ENCODE measurements at places on chromosomes 5 and 9. TPM values are rescaled to one million over a fixed set of nuclear protein-coding genes. Genes with fewer than 3 reads are reported as not detected.

DNA sequence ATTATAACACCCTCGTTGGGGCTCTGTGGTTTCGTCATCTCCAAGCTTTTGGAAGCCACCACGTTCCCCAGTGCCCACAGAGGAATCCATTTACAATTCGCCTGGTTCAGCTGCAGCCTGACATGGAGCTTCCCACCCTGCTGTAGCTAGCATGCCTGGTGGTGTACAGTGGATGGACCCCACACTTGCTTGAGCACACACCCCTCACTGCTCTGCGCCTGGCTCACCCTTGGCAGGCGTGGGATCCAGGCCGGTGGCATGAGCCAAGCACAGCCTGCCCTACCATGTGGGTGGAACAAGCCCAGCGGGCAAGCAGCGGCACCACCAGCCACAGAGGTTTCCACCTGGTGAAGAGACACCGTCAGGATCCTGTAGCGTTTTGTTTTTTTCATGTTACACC, 1045.7 kb upstream of the CDH9 start:
- no peak for DNase-seq

- DNase-seq, result peak; percentile 90
Observed at GRCh38 chr5:43396762-43397304, 15.4 kb downstream of the CCL28 start.

GRCh38 chr9:5896863-5897262, 6.2 kb downstream of the MLANA start:
- no peak for DNase-seq

DNA sequence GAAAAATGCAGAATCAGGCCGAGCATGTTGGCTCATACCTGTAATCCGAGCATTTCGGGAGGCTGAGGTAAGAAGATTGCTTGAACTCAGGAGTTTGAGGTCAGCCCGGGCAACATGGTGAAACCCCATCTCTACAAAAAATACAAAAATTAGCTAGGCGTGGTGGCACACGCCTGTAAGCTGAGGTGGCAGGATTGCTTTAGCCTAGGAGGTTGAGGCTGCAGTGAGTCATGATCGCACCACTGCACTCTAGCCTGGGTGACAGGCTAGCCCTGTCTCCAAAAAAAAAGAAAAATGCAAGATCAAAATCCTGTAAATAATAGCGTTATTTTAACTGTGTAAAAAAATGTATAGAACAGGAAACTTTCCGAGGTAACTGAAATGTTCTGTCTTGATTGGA, 39.4 kb downstream of the RNF44 start:
- no peak for DNase-seq

DNA sequence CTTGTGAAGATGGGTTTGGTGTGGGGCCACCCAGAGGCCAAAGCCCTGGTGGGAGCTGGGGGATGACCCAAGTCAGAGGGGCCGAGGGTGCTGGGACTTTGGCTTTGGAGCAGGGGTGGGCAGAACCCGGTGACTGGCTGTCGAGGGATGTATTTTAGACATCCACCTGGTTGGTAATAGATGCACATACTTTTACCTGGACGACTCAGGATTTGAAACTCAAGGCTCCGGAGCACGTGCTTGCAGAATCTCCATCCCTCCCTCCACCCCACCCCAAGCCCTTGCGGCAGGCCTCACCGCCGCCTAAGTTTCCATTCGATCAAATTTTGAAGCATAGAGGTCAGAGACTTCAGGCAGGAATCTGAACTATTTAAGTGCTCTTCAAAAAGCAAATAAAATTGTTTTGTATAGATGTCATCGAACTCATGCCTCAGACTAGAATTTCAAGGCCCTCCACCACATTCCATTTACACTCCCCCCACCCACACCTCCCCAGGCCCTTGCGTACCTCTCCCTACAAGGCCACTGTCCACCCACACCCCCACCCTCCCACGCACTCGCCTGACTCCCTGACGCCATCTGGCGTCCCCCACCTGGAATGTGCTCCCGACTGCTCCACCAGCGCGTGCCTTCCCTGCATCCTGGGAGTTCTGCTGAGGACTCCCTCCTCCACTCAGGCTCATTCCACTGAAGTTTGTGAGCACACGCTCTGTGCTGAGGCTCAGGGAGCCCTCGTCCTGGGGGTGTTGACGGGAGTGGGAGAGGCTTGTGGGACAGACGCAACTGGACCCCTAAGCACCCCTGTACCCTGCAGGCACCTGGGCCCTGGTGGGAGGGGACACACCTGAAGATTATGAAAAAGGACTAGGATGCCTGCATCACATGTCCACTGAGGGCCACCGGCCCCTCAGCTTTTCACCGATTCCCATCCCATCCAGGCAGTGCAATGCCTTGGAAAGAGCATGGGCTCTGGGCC, 56.4 kb upstream of the RPL26L1 start:
- DNase-seq, result no peak

DNA sequence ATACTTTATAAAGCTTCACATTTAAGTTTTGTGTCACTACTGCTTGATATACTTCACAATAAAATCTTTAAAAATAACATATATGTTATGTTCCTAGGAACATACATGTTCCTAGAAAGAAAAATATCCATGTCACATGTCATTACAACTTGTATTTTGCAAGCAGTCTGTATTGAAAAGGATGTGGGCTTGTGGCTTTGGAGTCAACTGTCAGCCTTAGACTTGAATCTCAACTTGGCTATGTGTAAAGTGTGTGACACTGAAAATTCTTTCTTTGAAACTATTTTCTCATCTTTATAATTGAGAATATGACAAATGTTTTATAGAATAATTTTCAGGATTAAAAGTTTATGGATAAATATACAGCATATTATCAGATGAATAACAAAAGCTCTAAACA, 273.1 kb downstream of the KIAA0825 start:
- DNase-seq, result no peak

- DNase-seq, result no peak
Observed at GRCh38 chr5:110853267-110853666, 114.5 kb downstream of the SLC25A46 start.

DNA sequence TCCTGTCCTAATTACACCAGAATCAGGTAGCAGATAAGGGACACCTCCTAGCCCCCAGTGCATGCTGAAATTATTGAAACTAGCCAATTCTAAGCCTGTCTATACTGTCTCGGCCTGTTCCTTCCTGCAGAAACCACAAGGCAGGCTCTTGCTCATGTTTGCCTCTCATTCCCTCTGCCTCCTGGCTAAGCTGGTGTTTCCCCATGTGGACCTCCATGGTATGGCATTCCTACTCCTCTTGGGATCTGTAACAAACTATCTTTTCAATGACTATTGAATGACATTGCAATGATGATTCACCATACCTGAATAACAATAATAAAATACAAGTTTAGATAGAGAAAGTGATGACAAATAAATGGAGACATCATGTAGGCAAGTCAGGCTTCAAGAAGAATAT, 35.6 kb upstream of the ADAMTS16 start:
- no peak for DNase-seq

DNA sequence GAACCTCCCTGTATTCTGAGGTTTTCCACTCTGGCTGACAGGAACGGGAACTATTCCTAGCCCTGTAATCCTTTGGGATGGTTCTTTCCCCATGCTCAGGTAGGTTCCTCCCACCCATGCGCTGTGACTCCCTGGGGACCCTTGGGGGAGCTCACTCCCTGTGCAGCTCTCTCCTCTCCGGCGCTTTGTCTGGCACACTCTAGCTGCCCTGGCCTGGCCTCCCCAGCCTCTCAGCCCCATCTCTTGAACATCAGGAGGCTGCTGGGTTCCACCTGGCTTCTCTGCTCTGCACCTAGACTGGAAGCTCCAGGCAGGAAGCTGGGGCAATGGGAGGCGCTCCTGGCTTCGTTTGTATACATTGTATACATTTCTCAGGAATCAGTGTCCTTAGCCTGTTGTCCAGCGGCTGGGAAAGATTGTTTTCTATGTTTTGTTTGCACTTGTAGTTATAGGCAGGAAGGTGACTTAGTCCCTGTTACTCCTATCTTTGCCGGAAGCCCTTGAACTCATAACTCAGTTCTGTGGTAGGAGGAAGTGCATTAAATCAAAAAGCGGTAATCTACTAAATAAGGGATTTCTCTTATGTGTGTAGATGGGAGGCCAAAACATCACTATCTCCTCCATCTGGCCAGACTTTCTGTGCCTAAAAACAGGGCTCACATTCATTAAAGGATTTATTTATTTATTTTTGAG, 20.4 kb downstream of the SLC25A25 start:
- no peak for DNase-seq

- DNase-seq, result peak; percentile 77
Observed at GRCh38 chr9:129995409-129996160, 47.4 kb downstream of the FNBP1 start.

GRCh38 chr5:102483736-102484135, 15.1 kb downstream of the SLCO6A1 start:
- DNase-seq, result no peak

- DNase-seq, result no peak
Observed at GRCh38 chr5:52703321-52703720, 84.4 kb upstream of the ITGA1 start.

DNA sequence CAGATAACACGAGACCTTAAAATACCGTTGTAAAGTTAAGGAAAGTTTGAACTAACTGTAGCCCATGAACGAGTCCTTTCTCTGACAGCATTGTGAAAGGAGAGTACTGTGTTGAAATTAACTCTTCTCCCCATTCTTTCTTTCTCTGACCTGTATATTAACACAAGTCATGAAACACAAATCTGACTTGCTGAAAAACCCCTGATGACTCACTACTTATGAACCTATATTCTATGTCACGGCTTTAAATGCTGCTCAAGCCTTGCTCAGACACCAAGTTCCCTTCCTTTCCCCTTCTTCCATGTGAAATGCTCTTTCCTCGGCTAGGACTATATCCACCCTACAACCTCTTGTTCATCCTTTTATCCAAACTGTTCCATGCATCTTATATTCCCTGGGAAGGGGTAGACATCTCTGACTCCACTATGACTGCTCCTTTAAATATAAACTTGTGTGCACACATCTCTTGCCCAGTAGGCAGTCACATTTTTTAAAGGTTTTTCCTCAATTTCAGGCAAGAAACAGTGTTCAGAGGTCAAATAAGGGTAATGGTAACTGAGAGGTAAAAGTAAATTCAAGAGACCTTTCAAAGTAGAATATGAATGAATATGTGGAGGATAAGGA, 142.9 kb downstream of the NFIB start:
- DNase-seq, result no peak

DNA sequence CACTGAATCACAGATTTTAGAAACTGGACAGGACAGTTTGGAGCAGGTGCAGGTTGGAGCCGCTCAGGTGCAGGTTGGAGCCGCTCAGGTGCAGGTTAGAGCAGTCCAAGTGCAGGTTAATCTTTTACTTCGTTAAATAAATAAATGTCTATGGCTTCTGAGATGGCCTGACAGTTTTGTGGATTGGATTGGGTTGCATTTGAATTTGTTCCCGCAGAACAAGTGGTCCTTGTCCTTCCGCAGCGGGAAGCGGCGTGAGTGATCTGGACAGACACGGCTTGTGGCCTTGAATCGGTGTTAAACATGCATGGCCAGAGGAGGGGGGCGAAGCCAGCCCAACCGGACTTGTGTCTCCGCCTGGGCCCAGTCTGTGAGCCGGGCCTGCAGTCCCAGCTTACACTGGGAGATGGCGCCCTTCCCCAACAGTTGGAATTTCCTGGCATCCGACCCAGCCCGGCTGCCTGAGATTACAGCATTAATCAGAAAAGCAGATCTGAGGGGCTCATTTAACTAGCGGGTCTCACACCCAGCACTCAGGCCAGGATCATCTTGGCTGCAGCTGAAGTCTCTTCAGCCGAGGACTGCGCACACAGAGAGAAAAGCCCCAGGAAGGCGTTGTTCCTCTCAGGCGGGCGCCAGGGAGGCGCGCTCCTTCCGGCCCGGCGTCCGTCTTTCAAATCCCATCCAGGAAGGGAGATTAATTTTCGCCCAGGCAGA, 1.5 kb upstream of the OLFM1 start:
- peak; percentile 87 for DNase-seq

DNA sequence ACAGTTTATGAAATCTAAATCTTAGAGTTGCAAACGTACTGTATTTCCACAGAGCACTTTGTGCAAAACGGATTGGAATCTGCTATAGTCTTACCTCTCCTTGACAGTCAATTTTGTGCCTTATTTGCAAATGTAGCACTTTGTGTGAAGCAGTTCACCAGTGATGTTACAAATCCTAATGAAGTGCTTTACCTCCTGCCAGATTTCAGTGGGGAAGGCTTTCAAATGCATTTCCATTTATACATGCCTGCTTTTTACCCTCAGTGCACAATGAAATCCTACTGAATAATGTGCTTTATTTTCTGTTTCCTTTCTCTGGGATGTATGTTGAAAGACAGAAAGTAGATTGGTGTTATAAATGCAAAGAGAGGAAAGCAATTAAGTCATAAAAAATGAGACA, 2141.6 kb upstream of the C9orf72 start:
- DNase-seq, result no peak

DNA sequence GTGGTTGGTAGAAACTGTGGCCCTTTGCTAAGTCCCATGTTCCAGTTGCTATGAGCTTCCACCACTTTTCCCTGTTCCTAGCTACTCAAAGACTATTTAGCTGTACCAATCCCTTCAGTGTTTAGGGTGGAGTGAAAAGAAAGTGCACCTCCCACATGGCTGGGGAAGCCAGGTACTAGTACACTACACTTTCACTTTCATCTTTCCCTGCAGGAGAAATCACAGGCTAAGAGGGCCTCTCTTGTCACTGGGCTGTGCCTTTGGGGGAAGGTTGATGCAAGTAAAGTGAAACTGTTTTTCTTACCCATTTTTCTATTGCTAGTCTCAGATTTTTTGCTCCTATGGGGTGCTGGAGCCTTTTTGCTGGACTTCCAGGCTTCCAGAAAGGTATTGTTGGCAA, 33.5 kb upstream of the CKS2 start:
- DNase-seq, result peak; percentile 83

DNA sequence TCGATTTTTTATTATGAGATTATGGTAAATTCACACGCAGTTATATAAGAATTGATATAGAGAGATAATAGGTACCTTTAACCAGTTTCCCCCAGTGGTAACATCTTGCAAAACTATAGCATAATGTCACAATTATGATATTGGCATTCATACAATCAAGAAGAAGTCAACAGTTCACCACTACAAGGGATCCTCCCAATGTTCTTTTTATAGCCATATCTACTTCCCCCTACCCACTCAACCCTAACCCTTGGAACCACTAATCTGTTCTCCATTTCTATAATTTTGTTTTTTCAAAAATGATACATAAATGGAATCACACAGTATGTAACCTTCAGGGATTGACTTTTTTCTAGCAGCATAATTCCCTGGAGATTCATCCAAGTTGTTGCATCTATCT, 9.8 kb downstream of the ACTL7B start:
- DNase-seq, result no peak

DNA sequence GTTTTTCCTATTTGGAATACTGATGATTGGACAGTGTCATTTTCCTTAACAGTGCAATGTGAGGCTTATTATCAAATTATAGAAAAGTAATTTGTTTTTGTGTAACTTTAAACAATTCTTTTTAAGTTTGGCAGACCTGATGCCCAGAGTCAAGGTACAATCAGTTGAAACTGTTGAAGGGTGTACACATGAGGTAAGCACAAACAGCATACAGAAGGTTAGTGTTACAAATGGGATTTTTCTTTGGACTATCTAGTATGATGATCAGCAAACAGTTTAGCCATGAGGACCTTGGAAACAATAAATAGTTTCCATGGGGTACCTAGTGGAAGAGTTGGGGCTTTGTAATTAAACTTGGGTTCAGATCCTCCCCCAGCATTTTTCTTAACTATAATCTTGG, 16.2 kb downstream of the MTREX start:
- DNase-seq, result no peak

The ANXA2R gene
- 1.1 TPM for total RNA-seq

The PCDH1 gene
- 0.17 TPM for total RNA-seq

The PCDHB4 gene
- not detected for total RNA-seq

The WDR31 gene
- total RNA-seq, result 2.7 TPM
